Thymus (tissue), 14 donors: ENCODE measurements at places on chromosomes 2 and 18.

- DNase-seq, result no peak
Measured at GRCh38 chr2:150925611-150926010, 336.1 kb downstream of the RBM43 start.

DNA sequence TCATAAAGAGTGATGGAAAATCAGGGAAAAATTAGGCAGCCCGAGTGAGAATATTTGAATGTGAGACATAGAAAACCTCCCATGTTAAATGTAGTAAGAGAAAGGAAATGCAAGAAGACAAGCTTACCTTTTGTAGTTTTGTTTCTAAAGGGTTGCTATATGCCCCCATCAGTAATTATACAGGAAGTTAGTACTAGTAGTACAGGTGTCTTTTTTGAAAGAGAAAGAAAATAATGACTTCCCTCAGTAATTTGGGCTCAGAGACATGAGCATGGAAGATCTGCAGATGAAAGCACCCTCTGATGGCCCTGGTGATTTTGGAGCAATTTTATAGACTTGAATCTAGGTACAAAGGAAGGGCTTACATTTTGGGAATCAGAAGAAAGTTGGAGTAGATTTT, 80.8 kb downstream of the RHBDD1 start:
- no peak for DNase-seq

GRCh38 chr18:7382328-7383001, 151.6 kb downstream of the LRRC30 start:
- no peak for DNase-seq

- no peak for DNase-seq
Measured at GRCh38 chr18:49565612-49566011, 3.8 kb downstream of the LIPG start.

- no peak for DNase-seq
Measured at GRCh38 chr2:145116834-145117725, 597.2 kb upstream of the ZEB2 start.

DNA sequence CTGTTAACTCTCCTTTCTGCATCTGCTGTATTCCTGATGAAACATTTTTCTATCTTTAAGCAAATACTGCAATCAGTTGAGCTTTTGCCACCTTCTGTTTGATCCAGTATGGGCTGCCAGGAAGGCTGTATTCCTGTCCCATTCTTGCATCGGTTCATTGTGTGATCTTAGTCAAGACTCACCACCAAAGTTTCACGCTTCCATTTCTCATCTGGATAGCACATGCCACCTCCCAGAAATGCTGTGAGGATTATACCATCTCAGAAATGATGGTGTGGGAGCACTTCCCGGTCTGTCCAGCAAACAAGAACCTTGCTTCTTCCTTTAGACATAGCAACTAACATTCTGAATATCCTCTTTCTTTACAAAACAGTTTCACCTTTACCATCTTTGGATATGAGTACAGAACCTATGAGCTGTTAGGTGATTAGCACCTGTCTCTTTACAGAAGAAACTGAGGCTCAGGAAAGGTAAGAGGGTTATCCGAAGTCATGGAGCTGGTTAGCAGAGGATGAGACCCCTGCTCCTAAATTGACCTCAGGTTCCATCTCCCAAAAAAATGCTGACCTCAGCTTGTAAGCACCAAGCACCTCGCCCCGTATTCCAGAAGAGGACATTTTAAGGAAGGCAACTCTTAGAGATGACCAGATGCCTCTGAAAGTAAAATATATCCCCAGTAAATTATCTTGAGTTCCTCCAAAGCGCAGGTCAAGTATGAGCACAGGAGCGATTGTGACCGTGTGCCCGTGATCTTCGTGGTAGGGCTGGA, 56.8 kb downstream of the FEZ2 start:
- no peak for DNase-seq

- DNase-seq, result no peak
Measured at GRCh38 chr2:127968610-127969339, 59.1 kb downstream of the SAP130 start.

- DNase-seq, result no peak
Measured at GRCh38 chr2:45168711-45169338, 159.6 kb upstream of the SIX2 start.

GRCh38 chr2:52884761-52885352, 882.7 kb upstream of the CHAC2 start:
- no peak for DNase-seq
